ENCODE measurements at places on chromosomes 3 and 15.

- DNase-seq = no peak
Observed at GRCh38 chr3:123920383-123920782, 36.3 kb upstream of the MYLK start.

DNA sequence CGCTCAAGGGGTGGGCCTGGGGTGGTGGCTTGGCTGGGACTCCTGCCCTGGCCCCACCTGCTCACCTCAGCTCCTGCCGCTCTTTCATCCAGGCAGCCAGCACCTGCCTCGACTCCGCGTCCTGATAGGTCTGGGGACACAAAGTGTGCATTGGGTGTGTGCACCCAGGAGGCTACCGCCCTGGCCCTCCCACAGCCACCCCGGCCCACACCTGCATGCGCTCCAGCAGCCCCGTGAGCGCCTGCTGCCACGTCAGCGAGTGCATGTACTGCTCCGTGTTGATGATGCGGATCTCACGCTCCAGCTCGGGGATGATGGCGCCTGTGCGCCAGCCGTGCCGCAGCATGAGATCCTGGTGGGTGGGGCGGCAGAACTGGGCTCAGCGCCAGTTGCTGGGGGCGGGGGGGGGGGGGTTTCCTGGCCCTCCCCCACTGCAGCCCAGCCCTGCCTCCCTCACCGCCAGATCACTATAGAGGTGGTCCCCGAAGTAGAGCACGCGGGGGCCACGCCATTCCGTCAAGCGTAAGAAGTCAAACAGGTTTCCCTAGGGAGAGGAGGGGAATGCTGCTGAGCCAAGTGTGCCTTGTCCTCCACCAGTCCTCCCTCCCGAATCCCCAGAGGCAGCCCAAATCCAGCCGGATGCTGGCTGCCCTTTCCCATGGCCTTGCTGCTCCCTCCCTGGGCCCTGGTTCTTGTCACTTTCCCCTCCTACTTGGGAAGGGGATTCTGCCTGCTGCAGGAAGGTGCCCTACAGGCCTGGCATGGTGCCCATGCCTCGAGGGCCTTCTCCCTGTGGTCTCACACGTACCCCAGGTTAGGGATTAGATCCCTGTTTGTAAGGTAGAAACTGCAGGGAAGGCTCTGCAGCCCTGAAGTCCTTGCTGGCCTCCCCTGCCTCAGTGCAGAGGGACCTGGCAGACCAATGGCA, 8.6 kb downstream of the NT5DC2 start:
- no peak for DNase-seq

DNA sequence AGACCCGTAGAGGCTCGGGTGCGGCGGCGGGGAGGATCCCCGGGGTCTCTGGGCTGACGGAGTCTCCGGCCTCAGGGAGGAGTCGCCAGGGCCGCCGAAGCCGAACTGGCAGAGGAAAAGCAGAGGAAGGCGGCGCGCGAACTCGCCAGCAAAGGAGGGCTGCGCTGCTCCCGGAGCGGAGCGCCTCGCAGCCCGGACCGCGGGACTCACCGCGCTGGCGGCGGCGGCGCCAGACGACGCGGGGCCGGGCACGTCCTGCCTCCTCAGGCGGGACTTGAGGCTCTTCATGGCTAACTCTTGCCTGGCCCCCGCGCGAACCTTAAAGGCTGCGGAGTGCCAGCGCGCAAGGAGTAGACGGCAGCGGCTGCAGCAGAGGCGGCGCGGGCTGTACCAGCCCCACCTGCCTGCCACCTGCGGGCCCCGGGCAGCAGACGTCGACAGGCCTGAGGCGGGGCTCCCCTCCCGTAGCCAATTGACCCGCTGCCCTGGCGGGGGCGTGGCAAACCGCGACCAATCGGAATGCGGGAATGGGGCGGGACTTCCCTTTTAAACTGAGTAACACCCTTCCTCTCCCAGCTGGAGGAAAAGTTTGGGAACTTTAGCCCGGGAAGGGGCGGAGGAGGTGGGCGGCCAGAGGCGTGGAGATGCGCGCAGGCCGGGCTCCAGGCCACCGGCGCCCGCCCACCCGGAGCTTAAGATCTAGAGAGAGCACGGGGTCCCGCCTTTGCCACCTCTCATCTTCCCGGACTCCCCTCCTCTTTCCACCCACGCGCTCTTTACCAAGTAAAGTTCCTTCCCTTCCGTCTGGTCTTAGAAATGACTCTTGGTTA, at the start of gene UACA:
UACA (minus strand) TSS at position 439 of the 830 bp plus-strand sequence; CDS start at position 288, 151 bp downstream.
- peak; percentile 93 for DNase-seq

DNA sequence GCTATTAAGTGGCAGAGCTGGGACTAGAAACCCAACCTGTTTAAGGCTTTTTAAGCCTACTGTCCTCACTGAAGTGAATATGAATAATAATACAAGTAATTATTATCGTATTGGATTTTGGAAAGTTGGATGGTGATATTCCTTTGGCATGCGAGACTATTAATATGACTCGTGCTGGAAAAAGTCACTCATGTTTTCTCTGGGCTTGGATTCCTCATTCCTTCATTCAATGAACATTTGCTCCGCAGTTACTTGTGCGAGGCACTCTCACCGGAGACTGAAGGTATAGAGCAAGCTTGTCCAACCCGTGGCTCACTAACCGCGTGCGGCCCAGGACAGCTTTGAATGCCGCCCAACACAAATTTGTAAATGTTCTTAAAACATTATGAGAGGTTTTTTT, 694 bp downstream of the PLAAT1 start:
- no peak for DNase-seq

DNA sequence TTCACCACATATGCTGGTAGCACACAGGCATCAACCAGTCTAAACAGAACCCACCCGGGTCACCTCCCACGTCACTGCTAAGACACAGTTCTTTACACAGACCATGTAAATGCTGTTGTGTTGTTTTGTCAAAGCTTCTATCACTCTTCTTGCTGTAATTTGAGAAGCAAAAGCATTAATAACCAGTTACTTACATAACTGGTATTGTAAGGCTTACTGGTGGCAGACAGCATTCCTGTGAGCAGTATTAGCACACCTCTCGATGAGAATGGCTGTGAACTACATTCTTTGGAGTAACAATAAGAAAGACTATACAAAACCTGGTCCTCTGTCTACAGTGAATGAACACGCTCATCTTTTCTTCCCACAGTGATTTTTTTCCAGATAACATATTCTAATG, 479.2 kb downstream of the LPP start:
- no peak for DNase-seq

GRCh38 chr3:117200962-117201361, 491.4 kb downstream of the TUSC7 start:
- DNase-seq = no peak

- DNase-seq = peak; percentile 65
Observed at GRCh38 chr3:53773611-53774368, 72.4 kb downstream of the CHDH start.

DNA sequence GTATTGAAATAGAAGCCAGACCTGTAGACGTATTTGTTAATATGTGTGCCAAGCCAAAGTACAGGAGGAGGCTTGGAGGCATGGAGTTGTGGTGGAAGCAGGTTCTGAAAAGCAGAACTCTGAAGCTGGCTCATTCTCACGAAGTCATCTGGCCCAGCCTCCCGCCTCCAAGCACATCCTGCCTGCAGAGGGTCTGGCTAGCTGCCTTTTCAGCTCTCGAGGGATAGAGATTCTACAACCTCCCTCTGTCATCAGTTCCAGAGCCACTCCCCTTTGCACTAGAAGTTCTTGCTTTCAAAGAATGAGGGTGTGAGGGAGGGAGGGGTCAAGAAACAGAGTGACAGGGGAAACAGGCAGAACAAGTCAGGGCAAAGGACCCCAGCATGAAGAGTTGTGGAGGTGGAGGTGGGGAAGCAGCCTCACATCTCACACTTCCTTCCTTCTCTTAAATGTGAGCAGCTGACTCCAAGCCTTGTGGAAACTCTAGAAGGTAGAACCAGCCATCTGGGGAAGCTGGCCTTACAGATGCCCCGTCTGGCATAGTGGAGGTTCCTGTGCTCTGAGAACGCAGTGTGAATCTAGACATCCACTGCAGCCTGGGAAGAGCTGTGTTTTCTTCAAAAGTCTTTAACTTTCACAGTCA, 95.3 kb downstream of the SLC49A4 start:
- DNase-seq = no peak
